Esophagus mucosa (tissue), 1 donor: ENCODE measurements at places on chromosomes 5 and 9.

DNA sequence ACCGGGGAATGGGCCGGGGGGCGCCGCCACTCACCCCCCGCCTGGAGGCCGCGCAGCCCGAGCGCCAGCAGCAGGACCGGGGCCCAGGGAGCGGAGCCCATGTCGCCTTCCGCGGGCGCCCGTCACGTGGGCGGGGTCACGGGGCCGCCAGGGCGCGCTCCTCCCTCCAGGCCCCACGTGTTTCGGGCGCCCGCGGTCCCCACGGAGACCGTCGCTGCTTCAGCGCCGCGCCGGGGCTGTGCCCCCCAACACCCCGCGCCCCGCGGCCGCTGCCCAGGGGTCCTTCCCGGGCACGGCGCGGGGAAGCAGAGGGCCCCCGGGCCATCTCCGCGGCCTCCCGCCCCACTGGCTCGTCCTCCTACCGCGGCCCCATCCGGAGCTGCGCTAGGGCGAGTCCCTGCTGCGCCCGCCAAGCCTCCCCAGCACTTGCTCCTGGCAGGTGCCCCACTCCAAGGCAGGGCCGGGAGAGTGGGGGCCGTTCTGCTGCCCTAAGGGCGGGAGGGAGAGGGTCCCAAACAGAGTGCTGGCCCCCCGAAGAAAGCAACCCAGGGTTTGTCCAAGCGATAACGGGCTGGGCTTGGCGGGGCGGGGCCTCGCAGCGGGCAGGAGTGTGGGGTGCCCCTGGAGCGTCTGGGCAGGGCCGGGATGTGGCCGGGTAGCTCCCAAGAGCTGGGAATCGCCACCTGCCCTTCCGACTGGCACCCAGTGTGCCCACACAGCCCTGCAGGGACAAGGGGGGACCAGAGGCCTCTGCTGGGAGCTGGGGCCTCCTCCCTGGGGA is at the start of gene DPP7:
TSS of gene DPP7 (minus strand) at position 121 of the 781 bp plus-strand sequence. CDS start at position 101, 20 bp downstream.
- ATAC-seq = peak; percentile 75

DNA sequence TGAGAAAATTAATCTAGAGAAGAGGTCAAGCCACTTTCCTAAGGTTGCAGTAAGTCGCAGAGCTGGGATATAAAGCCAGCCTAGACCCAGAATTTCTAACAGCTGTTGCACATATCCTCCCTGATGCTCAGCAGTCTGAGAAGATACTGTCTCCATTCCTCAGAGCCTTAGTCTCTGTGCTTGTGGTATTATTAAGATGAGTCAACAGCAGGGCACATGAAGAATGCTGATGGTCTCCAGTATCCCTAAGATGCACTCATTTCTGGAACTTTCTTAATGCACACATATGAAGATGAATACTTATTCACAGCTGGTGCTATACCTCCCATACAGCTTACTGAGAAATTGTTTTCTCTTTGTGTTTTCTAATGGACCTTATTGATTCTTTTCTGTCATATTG is 32.5 kb downstream of the SGCD start:
- no peak for ATAC-seq

GRCh38 chr5:137366526-137366925 is 132.6 kb downstream of the SPOCK1 start:
- ATAC-seq = no peak

- peak; percentile 46 for ATAC-seq
Observed at GRCh38 chr9:14846871-14847311, 63.3 kb downstream of the FREM1 start.

GRCh38 chr5:87022415-87022814 is 245.3 kb upstream of the RASA1 start:
- ATAC-seq = no peak

DNA sequence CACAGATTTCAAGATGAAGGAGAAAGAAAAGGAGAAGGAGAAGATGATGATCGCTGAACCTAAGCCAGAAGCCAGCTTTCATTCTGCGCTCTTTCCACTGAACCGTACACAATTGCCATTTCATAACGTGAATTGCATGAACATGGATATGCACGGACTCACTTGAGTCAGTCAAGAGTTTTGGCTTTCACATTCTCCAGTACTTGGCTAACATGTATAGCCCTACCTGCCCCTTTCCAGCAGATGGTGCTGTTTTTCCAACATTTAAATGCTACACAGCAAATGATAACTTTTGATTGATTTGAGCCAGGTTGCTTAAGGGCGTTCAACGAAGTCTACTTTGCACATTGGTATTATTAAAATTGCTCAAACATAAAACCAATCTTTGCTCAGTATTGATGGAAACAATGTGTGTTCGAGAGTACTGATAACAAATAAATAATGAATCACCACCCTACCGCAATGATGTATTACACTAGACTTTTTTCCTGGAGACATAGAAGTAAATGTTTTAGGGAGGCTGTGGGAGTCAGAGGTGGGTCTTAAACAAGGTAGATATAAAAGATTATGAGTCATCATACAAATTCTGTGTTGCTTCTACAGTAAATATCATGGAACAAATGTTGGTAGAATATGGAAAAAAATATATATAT is 196.4 kb downstream of the TRPM3 start:
- ATAC-seq = peak; percentile 83

DNA sequence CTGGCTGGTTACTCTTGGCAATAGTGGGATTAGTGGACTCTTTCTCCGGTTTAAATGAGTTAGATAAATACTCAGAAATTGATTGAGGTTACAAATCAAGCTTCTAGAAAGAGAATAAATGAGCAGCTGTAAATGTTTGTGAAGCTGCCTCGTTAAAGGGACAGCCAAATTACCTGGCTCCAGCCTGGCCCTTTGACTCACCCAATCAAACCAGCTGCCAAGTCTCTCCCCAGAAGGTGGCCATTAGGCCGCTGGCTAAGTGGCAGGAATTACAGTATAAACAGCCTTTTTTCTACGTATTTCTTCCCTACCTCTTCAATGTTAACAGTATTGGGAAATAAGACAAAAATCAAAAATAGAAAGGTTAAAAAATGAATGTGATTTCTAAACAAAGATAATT is 46.0 kb upstream of the SRFBP1 start:
- ATAC-seq = no peak

- no peak for ATAC-seq
Observed at GRCh38 chr9:22693156-22693555, 246.5 kb downstream of the DMRTA1 start.

DNA sequence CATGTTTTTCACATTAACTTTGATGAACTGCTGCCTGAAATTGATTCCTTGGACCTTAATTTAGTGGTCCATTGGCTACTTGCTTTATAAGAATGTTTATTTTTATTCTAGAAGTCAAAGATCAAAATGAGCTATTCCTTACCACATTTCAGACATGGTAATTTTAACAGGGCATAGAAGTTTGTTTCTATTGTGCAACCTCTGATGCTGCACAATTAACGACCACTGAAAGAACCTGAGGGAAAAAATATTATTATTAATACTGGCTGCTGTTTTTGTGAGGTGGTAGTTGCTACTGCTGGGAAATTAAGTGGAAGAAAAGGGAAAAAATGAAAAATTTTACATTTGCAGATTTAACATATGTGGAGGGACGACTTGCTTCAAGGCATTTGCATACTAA is 37.9 kb upstream of the RAB3C start:
- no peak for ATAC-seq

- no peak for ATAC-seq
Observed at GRCh38 chr9:94806307-94806893, 79.9 kb downstream of the AOPEP start.

GRCh38 chr5:90912476-90912875 is 353.9 kb downstream of the ADGRV1 start:
- no peak for ATAC-seq

DNA sequence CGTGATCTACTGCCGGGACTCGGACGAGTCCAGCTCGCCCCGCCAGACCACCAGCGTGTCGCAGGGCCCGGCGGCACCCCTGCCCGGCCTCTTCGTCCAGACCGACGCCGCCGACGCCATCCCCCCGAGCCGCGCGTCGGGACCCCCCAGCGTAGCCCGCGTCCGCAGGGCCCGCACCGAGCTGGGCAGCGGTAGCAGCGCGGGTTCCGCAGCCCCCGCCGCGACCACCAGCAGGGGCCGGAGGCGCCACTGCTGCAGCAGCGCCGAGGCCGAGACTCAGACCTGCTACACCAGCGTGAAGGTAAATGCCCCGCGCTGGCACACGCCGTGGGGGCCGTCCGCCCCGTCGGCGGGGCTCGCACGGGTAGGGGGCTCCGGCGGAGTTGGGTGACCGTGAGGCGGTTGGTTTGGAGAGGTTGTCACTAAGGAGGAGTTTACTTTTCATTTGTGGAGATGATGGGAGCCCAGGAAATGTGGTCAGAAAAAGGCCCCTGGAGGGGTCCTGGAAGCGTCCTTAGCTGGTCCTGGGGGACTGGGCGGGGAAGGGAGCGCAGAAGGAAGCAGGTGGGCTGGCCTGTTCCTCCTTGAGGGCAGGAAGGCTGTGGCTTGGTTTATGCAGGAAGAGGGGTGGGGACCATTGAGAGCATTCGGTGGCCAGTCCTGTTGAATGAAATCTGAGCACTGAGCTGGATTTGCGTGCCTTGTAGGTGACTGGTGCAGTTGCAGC is 647 bp downstream of the PDE8B start:
- no peak for ATAC-seq

DNA sequence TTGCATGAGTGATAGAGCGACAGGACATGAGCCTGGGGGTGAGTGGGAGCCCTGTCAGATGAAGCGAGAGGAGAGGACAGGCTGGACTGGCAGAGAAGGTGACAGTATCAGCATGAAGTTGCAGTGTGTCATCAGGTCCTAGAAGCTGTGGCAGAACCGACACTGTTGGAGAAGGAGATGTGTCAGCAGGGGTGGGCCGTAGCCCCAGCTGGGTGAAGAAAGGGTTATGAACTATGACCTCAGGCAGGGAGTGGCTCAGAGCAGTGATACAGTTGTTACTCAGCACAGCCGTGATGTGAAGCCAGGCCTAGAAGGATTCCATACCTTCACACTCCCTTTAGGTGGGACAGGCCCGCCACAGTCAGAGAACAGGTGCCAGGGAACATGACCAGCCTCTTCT is 7.6 kb downstream of the PCYOX1L start:
- ATAC-seq = peak; percentile 92

DNA sequence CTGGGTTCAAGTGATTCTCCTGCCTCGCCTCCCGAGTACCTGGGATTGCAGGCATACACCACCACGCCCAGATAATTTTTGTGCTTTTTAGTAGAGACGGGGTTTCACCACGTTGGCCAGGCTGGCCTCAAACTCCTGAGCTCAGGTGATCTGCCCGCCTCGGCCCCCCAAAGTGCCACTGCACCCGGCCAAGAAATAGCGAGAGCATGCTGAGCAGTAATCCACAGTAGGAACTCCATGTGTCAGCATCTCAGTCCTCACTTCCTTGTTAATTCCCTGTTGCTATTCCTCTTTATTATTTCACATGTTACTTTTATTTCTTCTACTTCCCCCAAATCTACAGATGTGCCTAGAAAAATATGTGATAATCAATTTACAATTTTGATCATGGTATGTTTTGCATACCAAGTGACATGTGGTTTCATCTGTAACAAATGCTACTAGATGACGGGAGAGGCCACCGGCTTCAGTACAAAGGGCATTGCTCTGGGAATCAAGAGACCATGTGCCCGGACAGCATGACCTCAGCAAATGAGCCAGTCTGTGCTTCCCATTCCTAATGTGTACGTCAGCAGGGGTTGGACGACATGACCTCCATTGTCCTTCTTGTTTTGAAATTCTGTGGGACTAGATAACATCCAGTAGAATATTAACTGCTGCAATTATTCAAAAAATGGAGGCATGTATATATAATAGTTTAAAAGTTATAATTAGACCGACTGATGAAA is 61.6 kb downstream of the FNBP1 start:
- no peak for ATAC-seq

DNA sequence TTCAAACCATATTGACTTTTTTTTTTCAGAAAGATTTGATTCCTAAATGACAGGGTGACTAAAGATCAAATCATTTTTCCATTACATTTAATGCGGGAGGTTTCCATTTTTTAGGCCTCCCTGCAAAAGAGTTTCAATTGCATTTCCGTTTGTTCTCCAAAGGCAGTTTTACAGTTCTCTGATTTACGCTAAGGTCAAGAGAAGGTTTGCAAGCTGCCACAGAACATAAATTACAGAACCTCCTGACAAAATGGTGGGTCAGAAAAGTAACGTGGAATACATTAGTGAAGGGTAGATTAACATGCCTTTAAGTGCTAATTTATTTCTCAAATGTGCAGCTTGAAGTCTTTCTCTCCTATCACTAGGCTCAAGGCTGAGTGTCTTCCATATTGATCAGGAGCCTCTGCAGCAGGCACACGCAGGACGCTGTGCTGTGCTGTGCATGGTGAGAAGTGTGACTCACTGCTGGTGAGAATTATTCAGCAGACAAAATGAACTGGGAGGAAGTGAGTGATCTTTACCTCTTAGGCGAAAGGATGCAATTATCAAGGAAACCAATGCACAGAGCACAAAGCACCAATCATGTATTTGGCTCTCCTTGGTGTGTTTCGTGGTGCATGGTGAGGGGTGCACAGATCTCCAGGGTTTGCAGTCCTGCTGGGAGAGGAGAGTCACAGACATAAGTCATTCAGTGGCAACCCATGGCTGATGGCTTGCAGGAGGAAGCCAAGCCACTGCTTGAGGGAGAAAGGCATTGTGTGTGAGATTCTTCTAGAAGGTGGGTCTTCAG is 136.3 kb downstream of the TENT4A start:
- no peak for ATAC-seq

DNA sequence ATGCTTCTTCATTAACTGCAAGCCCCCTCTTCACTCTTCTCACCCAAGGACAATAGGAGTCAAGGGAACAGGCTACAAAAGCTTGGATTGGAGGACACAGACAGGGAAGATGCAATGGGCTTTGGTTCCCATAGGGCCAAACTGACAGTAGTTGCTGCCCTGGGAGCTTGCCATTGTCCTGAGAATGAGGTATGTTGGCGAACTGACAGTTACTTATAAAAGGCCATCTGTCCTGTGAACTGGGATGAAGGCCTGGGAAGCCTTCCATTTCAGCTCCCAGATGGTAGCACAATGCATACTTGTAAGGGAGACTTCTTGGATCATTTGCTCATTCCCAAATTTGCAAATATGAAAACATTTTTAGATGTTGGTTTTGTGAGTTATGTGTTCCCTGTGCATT is 88.9 kb downstream of the SNCAIP start:
- no peak for ATAC-seq

DNA sequence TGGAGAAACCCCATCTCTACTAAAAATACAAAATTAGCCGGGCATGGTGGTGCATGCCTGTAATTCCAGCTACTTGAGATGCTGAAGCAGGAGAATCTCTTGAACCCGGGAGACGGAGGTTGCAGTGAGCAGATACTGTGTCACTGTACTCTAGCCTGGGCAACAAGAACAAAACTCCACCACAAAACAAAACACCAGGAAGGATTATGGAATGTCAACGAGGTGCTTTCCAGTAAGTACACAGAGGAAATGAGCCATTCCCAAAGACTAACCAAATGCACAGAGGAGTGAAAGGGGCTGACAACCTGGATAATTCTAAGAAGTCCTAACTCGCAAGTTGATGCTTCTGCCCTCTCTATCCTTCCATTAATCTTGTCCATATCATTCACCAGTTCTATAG is 126.1 kb upstream of the RETREG1 start:
- ATAC-seq = no peak

- no peak for ATAC-seq
Observed at GRCh38 chr9:108547411-108548135, 308.2 kb downstream of the ACTL7B start.

DNA sequence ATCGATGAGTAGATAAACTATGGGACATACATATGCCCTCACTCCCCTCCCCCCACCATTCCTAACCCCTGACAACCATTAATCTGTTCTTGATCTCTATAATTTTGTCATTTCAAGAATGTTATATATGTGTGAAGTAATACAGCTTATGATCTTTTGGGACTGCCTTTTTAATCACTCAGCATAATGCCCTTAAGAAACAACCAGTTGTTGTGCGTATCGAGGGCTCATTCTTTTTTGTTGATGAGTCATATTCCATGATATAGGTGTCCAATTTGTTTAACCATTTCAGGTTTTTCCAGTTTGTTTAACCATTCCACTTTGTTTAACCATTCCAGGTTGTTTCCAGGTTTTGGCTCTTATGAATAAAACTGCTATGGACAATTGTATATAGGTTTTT is 75.6 kb downstream of the ARHGEF28 start:
- peak; percentile 91 for ATAC-seq
